Fibroblast of villous mesenchyme (primary cell): ENCODE measurements at places on chromosomes 5 and 9. TPM values are rescaled to one million over a fixed set of nuclear protein-coding genes. Genes with fewer than 3 reads are reported as not detected.

- no peak for DNase-seq
Observed at GRCh38 chr5:157026789-157027424, 32.0 kb downstream of the HAVCR1 start.

The PTCD2 gene
- total RNA-seq, result 7.7 and 11.7 TPM in 2 replicates

- no peak for DNase-seq
Observed at GRCh38 chr5:171157276-171157675, 151.8 kb upstream of the TLX3 start.

DNA sequence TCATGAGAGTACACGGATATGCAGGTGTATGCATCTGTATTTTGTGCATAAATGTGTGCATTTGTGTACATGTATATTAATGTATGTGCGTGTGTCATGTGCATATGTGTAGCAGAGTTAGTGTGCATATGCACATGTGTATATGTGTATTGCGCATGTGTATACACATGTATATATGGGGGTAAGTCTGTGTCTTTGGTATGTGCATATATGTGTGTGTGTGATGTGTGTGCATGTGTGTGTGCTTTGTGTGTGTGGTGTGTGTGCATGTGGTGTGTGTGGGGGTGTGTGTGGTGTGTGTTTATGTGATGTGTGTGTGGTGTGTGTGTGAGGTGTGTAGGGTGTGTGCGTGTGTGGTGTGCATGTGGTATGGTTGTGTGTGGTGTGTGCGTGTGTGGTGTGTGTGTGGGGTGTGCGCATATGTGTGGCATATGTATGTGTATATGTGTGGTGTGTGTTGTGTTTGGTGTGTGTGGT, 13.1 kb upstream of the CTSL start:
- DNase-seq, result no peak

The AGXT2 gene
- total RNA-seq, result under 0.01 TPM in 1 of 2 replicates, not detected in the other

DNA sequence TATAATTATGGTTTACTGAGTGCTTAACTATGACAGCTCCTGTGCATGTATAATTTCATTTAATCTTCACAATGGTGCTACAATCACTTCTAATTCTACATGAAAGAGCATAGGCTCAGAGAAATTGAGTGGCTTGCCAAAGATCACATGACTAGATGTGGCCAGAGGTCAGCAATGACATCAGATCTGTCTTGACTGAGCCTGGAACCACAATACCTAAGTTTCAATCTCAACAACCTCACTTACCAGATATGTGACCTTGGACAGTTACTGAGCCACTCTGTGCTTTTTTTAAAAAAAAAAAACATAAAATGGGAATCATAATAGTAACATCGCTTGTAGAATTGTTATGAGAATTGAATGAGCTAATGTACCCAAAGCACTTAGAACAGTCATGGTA, 130.7 kb downstream of the TRIM32 start:
- no peak for DNase-seq

DNA sequence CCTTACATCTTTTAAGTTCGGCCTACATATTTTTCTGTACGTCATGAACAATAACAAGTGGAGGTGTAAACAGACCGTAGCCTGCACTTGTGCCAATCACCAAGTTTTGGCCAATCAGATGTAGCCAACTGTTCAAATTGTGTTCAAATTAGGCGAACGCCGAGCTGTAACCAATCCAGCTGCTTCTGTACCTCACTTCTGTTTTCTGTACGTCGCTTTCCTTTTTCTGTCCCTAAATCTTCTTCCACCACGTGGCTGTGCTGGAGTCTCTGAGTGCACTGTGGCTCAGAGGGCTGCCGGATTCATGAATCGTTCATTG, 26.4 kb downstream of the TRIM14 start:
- no peak for DNase-seq

GRCh38 chr5:171476701-171477100, 57.3 kb downstream of the FGF18 start:
- DNase-seq, result no peak

DNA sequence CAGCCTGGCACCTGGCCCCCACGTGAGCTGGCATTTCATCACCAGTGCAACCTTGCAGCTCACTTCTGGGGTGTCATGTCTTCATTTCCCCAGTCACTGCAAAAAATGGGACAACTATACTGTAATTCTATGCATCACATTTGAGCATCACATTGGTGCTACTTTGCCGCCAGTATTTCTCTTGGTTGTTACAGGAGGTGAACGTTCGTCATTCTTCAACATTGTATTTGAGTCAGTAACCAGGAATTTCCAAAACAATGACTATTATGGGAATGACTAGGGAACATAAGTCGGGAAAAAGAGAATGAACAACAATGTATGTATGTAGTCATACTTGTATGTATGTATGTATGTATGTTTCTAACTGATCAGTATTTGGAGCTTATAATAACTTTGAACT, 1278.0 kb downstream of the EFNA5 start:
- DNase-seq, result no peak

DNA sequence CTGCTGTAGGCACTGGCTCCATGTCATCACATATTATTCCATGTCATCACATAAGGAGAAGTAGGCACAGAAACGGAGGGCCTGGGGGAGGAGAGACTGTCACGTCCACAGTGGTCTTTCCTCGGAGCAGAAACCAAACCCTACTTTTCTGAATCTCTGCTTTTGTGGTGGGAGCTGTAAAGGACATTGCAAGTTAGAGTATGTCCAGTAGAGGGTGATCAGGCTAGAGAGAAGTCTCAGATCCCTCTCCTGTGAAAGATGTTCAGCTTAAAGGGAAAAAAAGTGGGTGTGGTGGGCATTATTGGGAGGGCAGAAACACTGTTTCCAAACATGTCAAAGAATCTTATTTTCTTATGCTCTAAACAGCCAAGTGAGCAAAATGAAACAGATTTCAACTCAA, 19.4 kb upstream of the FBP2 start:
- DNase-seq, result no peak

The ZNG1C gene
- total RNA-seq, result 17.7 and 21.6 TPM in 2 replicates

The TUSC1 gene
- 6.9 and 12.2 TPM in 2 replicates for total RNA-seq

DNA sequence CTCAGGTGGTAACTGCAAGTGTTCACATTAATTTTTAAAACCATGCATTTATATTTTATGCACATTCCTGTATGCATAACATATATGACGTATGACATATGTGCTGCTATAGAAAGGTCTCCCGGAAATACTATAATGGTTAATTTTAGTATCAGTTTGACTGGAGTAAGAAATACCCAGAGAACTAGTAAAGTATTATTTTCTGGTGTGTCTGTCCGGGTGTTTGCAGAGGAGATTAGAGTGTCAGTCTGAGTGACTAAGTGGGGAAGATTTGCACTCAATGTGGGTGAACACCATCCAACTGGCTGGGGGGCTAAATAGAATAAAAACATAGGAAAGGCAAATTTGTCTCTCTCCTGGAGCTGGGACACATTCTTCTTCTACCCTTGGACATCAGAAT, 26.9 kb downstream of the UIMC1 start:
- no peak for DNase-seq

DNA sequence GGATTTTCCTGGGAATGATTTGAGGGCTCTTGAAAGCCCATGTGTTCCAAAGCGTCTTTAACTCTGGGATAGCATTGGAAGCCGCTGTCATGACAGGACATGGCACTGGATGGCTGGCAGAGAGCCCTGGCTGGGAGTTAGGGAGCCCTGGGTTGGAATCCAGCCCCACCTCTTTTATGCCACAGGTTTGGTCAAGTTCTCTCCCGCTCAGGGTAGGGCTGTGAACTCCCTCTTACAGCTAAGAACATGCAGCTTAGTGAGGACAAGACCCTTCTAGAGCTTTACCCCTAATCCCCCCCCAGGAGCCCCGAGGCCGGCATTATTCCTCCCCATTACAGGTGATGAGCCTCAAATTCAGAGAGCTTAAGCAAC, 37.2 kb downstream of the OLFML2A start:
- DNase-seq, result no peak

DNA sequence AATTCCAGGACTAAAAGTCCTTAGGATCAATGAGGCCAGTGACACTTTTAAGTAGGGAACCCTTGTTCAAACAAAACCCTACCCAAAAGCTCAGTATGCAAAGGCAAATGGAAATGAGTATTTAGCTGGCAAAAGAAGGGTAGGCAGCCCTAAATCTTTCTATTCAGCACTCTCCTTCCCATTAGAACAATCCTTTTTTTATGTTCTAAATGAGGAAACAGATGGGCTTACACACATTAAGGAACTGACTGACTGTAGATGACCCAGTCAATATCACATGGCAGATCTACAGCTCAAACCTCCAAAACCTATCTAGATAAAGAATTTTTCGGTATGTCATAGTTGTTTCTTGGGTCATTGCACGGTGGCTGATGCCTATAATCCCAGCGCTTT, 7.2 kb downstream of the CSNK1A1 start:
- no peak for DNase-seq

DNA sequence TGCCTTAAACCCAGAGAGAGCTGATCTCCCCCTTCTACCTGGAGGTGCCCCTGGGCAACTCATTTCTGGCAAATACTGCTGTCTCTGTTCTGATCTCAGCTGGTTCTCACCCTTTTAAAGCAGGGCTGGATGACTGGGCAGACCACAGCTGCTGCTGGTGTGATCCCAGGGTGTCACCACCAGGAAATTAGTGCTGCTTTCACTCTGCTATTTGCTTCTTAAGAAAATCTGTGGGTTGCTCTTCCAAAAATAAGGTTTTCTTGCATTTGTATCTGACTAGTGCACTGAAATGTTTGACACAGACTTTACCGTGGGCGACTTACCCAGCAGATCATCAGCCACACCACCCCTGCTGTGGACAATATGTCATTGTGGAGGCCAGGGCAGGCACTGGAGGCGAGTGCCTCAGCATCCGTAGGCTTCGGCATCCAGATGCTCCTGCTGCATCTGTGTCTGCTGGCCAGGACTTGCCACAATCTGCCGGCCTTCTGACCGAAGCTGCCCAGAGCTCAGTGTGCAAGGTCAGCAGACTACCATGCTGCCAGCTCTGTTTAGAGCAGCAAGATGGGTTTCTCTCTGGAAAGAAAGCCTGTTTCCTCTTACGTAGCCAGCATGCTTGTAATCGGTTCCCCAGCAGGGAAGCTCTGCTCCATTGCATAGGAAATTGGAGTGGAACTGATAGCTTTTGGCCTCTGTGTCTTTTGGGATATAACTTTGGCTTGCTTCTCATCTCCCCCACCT, 13.6 kb downstream of the ARHGAP26 start:
- DNase-seq, result no peak

GRCh38 chr9:115590011-115590410, 472.1 kb upstream of the TNC start:
- DNase-seq, result peak; percentile 89

- peak; percentile 73 for DNase-seq
Observed at GRCh38 chr5:128774605-128775004, 190.7 kb upstream of the SLC27A6 start.

GRCh38 chr9:125243792-125244260, 2.7 kb upstream of the HSPA5 start:
- no peak for DNase-seq

- DNase-seq, result peak; percentile 19
Observed at GRCh38 chr5:37565062-37565670, 186.0 kb downstream of the WDR70 start.

- peak; percentile 51 for DNase-seq
Observed at GRCh38 chr5:128470663-128471062, 67.4 kb downstream of the FBN2 start.

DNA sequence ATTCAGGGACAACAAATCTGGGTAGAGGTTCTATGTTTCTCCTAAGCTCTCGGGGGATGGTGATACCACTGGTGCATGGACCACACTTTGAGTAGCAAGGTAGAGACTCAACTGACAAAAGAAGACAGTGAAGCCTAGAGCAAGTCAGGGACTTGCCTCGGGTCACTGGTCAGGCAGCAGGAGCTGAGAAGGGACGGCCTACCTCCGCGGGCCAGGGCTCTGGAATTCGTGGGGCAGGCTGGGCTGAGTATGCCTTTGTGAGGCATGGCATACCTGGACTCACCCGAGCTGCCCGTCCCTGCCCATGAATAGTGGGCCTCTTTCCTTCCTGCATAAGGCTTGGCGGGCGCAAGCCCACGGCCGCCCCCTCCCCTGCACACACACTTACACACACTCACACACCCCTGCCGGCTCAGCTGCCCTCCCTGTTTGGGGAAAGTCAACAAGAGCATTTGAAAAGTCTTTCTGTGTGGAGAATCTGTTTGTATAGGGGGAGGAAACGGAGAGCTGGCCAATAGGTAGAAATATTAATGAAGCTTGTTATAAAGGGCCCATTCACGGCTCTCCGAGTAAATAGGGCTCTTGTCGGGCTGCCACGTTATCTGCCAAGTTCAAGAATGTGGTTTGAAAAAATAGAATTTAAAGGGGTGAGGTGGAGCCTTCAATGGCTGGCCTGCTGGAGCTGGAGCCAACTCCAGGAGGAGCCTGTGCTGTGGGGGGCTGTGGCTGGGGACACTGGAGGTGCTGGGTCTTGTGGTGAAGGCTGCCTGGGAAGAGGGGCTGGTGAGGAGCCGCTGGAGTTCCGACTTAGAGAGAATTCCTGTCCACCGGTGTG, 19.1 kb upstream of the KIF12 start:
- no peak for DNase-seq

DNA sequence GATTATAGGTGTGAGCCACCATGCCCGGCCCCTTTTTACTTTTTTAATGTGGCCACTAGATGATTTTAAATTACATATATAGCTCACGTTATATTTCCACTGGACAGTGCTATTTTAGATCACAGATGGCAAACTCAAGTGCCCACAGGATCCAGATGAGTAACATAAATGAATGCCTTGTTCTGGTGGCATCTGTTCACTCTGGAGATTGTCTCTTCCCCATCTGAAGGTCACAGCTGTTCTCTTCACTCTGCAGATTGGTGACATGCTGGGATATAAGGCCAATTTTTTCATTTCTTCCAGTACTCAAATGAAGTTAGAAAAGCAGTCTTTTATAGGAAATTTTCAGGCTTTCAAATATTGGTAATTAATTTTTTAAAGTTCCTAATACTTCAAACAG, 160.1 kb downstream of the DOCK8 start:
- no peak for DNase-seq

GRCh38 chr9:89218040-89218928, 39.7 kb upstream of the SHC3 start:
- peak; percentile 67 for DNase-seq

- no peak for DNase-seq
Observed at GRCh38 chr5:68365889-68366288, 150.3 kb downstream of the PIK3R1 start.

The HEMGN gene
- not detected in 2 replicates for total RNA-seq

DNA sequence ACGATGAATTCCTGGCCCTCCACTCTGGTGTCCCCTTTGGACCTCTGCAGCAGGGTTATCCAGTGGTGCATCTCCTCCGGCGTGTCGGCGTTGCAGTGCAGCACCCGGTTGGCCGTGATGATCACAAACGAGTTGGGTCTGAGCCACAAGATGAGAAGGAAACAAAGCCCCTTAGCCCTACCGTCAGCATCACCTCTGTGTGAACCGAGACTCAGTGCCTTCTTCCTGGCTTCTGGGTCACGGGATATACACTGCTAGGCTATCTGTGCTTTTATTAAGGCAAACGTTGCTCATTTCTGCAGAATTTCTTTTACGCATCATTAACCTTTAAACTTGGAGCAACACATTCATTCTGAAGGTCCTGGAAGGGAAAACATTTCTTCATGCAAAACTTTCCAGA, 65.1 kb upstream of the RETREG1 start:
- DNase-seq, result no peak

The DOCK2 gene
- 6.1 and 7.3 TPM in 2 replicates for total RNA-seq

DNA sequence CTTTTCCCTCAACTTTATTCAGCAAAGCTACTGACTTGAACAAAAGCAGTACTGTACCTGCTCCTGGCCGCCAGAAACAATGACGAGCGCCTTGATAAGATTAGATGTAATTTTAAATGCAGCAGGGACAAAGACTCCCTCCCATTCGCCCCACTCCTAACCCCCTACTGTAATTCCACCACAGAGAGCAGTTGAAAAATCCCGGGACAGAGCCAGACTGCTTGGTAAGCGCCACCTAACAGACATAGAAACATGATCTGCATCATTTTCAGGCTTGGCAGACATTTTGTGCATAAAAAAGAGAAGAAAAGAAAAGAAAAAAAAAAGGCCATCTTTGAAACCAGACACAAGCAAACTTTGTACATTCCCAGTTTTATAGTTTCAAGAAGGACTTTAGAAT, 81.9 kb downstream of the ISL1 start:
- DNase-seq, result no peak
